ENCODE measurements at places on chromosomes 3 and 15.

- DNase-seq, result no peak
Observed at GRCh38 chr15:73560501-73561117, 72.6 kb downstream of the NPTN start.

DNA sequence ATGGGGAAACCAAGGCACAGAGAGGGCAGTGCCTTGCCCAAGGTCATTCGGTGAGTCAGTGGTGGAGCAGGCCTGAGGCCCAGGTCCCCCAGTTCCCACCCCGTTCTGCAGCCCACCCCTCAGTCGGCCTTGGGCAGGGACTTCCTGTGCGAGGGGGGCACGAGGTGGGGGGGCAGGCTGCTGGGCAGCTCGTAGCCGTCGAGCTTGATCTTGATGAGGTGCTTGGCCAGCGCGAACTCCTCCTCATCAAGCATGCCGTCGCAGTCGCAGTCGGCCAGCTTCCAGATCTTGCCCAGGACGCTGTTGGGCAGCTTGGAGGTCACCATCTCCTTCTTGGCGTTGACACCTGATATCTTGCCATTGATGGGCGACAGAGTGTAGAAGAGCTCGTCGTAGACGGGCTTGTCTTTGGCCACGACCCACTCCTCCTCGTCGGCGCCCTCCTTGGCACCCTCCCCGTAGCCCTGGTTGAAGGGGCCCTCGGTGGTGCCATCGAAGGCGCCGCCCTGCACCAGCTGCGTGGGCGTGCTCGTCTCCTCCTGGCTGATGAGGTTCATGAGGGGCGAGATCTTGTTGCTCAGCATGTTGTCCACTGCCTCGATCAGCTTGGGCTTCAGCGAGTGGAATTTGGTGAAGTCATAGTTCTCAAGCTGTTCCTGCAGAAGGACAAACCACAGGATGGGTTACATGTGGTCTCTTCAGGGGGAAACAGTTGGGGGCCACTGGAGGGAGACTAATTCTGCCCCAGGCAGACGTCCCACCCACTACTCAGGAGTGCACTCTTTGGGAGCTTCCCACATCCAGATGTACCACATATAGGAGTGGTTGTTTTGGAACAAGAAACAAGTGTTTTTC, 6.9 kb upstream of the SPTBN5 start:
- DNase-seq, result no peak

GRCh38 chr15:46354443-46354842, 719.6 kb downstream of the SQOR start:
- DNase-seq, result no peak

DNA sequence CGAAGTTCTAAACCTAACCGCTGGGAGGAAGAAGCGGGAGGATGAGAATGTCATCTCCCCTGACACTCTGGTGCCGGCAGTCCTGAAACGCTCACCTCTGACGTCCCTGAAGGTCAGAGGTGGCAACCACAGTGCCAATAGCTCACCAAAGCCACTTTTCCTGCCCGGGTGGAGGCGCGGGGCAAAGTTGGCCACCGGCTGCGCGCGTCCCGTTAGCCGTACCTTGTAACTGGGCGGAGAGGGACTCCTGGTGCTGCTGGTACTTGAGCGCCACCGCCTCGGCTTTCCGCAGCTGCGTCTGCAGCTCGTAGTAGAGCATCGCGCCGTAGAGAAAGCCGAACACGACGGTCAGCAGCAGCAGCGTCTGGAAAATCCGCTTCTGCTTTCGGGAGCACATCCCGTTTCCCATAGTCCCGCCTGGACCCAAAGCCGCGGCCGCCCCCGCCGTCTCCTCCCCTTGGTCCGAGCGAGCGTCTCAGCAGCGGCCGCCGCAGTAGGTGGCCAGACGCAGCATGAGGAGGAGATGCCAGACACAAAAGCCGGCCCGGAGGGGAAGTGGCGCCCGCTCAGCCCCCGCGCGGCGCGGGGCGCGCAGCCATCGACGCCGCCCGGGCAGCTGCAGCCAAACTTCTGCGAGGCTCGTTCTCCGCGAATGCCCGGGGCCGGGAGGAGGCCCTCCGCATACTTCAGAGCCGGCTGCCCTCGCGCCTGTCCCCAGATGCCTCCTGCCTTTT, 680 bp downstream of the GOLIM4 start:
- peak; percentile 29 for DNase-seq

GRCh38 chr3:45596290-45596791, 1.8 kb downstream of the LIMD1 start:
- DNase-seq, result no peak

GRCh38 chr15:58331560-58331912, 100.3 kb upstream of the LIPC start:
- no peak for DNase-seq

- no peak for DNase-seq
Observed at GRCh38 chr3:64238971-64239667, 13.9 kb upstream of the PRICKLE2 start.

DNA sequence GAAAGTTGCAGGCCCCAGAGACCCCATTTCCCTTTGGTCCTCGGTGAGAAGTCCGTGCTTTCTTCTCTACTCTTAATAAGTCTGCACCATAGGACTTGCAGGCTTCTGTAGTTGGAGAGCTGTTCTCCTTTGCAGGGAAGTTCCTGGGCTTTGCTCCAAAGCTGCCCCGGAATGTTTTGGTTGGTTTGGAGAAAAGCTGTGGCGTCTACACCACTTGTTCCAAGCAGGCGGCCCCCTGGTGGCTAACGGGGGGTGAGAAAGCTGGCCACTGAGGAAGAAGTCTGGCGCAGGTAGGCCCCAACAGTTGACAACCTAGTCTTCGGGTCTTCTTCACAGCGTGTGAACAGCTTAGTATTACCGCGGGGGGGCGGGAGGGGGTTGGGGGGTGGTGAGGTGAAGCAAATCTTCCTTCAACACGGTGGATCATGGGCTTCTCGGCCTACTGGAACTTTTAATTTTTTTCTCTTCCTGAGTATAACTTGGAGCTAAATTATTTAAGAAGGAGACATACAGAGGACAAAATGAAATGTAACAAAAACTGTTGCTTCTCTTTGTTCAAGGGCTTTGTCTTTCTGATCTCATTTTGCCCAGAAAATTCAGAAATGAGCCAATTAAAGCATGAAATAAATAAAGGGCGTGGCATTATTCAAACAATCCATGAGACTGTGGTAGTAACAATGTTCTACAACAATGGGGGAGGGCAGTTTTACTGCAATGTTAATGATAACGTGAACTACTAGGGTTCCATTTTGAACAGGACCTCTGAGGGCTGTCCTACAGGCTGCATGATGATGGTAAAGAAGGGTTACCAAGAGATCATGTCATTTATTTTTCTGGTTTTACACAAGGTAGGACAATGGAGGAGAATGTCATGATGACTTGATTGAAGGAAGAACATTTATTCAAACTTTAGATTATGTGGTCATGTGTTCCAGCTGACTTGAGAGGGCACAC, 2.2 kb upstream of the THRB start:
- no peak for DNase-seq

DNA sequence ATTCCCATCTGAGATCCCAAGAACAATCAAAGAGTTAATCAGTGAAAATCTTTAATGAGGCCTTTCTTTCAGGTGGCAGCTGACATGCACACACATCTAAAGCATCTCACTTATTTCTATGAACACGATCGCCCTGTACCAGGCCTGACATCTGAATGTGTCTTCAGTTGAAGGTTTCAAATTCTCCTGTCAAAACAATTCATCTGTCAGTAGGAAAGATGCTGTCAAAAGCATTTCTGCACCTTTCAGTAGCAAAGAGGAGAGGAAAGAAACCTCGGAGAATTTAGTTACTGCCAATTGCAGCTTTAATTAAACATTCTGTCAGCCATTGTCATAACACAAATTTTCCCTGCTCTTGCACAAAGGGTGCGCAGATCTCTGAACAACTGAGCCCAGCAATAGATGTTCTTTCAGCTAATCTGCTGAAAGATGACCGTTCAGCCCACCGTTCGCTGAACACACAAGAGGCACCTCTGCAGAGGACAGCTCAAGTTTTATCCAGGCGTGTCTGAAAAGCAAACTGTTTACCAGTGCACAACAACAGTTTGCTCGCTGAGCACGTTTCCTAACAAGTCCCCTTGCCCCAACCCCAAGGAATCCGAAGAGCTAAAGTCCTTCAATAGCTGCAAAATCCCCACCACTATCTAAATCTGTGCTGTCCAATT, 34.1 kb downstream of the LRIG1 start:
- DNase-seq, result no peak

GRCh38 chr3:124602980-124603627, 127.1 kb upstream of the UMPS start:
- DNase-seq, result no peak
